Right hindlimb (tissue), 1 donor: ENCODE measurements at places on chromosomes 12 and 14.

DNA sequence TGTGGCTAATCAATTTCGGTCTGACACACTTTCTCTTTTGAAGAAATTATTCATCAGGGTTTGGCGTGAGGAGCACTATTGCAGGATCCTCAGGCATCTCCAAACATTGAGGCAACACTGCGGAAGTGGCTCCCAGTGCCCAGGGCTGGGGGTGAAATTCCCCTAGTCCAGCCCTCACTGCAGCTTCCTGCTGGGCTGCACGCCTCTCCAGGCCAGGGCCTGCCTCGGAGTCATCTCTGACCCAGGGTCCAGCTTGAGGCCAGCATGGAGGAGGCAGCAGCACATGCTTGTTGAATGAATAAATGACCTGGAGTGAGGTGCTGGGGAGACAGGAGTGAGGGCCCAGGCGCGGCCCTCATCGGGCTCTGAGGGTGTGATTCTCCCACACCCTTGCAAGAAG lies 36.0 kb upstream of the TDRD9 start:
- DNase-seq, result no peak

GRCh38 chr12:1305791-1306500 lies 288.4 kb downstream of the FBXL14 start:
- DNase-seq, result no peak

GRCh38 chr14:89702876-89703200 lies 251.7 kb downstream of the EFCAB11 start:
- no peak for DNase-seq

- no peak for DNase-seq
These were observed 64.6 kb downstream of the B4GALNT3 start for GRCh38 chr12:524167-524951.

GRCh38 chr12:112808156-112808555 lies 16.6 kb downstream of the RPH3A start:
- no peak for DNase-seq

DNA sequence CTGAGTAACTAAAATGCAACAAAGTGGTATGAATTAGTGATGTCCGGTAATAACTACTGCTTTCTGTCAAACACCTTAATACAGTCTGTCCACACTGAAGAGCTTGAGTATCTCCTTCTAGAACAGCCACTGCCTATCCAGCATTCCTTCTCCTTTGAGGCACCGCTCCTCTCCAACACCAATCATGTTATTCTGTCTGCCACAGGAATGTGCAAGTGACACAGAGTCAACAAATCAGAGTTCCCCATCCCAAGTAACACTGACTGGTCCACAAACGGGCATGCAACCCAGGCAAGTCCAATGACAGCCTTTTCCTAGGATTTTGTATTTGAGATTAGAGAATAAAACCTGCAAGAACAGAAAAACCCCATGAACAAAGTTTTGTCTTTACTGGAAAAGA lies 3.8 kb downstream of the GXYLT1 start:
- no peak for DNase-seq

DNA sequence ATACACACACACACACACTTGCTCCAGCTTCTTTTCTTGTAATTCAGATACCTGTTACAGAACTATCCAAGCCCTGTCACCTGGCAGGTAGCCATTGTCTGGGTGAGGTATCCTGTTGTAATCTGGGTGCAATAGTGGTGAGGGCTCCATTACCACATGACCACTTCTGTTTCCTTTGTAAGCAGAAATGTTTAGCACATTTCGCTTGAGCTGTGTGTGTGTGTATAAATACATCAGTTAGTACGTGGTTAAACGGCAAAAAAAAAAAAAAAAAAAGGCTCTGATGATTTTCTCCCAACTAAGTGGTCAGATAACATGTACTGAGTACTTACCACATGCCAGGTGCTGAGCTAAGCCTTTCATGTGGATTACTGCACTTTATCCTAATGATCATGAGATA lies 129.3 kb upstream of the SSTR1 start:
- no peak for DNase-seq

DNA sequence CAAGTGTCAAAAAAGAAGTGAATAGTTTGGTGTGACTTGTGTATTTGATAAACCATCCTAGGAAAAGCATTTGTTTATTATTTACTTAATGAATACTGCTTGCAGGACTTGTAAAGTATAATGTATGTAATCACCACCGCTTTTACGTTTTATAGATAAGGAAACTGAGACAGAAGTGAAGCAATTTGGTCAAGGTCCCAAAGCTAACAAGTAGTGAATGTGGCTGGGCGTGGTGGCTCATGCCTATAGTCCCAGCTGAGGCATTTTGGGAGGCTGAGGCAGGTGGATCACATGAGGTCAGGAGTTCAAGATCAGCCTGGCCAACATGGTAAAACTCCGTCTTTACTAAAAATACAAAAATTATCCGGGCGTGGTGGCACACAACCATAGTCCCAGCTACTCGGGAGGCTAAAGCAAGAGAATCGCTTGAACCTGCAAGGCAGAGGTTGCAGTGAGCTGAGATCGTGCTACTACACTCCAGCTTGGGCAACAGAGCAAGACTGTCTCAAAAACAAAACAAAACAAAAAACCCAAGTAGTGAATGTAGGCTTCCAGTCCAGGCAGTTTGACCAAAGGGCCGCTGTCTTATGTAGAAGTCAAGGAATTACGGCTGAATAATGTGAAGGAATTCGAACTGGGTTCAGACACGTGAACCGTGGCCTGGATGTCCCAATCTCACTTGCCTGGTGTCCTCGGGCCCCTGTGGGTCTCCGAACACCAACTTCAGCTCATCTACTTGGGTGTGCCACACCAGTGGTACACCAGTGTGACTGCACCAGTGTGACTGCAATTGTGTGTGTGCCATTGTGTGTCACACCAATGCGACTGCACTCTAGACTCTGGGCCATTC lies 88.3 kb upstream of the MED13L start:
- DNase-seq, result no peak

DNA sequence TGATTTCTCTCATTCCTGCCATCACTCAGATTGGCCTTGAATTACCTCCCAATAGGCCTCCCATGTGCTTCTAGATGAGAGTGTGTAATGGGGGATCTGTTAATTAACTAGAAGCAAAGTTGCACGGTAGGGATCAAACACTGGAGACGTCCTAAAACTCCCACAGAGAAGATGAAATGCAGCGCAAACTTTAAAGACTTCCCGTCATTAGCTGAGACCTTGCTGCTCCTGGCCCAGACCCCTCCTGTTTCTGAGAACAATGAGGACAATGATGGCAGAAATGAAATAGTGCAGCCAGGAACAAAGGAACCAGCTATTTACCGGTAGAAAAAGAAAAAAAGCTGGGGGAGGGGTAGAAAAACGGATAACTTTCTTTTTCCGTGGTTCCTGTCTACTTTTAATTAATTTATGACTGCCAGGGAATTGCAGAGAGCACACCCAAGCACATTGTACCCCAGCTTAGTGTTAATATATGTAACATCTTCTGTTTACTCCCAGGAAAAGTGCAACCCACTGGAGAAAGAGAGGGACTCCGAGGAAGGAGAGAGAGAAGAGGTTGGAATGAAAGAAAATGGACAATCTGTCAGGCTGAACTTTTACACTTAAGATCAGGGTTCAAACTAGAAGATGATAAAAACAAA lies 280.7 kb upstream of the SOX5 start:
- no peak for DNase-seq

GRCh38 chr14:98444077-98444476 lies 827.9 kb downstream of the BCL11B start:
- no peak for DNase-seq

GRCh38 chr12:42299392-42300308 lies 26.2 kb downstream of the ZCRB1 start:
- no peak for DNase-seq

- no peak for DNase-seq
These were observed 56.7 kb downstream of the NTF3 start for GRCh38 chr12:5488626-5488955.

GRCh38 chr12:108798551-108799221 lies 58.7 kb downstream of the SSH1 start:
- DNase-seq, result peak; percentile 74

DNA sequence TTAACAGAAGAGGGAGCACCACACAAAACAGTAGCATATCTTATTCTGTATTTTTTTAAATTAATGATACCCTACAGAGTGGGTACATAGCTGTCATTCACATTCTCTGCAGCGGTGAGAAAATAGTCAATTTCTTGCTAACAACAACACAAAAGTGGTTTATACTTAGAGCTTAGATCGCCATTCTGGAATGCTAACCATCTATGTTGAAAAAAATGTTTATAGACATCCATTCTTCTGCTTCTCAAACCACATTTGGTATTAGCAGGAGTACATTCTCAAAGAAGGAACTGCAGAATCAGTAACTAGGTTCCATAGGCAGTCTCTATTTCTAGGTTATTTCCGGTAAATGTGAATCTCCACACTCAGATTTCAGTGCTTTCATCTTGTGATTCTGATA lies 185.9 kb downstream of the PPFIA2 start:
- no peak for DNase-seq

GRCh38 chr12:92070864-92071445 lies 74.7 kb downstream of the BTG1 start:
- no peak for DNase-seq

- DNase-seq, result no peak
These were observed 12.5 kb downstream of the AMDHD1 start for GRCh38 chr12:95955549-95956159.

DNA sequence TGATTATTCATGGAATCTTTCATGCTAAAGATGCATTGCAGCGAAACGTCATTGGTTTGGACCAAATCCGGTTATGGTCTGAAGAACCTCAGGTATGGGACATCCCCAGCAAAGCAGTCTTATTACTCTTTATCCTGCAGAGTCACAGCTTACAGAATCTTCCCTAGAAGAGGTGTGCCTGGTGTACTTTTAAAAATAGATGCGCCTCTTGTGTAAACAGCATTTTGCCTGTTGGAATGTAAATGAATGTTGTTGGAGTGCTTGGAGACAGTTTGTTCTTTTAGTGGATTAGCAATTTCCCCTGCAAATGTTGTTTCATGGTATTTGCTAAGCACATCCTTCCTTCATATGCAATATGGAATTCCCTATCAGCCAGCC lies 242.5 kb downstream of the ZFP36L1 start:
- no peak for DNase-seq

- no peak for DNase-seq
These were observed 364.1 kb upstream of the KITLG start for GRCh38 chr12:88944397-88944796.

DNA sequence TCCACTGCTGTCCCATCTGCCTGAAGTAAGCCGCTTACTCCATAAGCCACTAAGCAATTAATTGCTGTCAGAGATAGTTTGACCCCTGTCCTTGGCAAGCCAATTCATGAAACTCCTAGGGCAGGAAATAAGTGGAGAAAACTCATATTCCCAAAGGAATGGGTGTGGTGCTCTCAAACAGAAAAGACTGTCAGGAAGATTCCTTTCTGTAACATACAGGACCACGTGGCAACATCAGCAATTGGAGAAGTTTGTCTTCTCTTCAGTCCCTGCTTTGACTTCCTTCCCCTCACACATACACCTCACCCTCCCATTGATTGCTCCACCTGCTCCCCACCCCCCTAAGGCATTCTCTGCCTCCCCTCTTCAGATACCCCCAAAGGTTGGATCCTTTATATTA lies 36.2 kb upstream of the MDM1 start:
- DNase-seq, result no peak

DNA sequence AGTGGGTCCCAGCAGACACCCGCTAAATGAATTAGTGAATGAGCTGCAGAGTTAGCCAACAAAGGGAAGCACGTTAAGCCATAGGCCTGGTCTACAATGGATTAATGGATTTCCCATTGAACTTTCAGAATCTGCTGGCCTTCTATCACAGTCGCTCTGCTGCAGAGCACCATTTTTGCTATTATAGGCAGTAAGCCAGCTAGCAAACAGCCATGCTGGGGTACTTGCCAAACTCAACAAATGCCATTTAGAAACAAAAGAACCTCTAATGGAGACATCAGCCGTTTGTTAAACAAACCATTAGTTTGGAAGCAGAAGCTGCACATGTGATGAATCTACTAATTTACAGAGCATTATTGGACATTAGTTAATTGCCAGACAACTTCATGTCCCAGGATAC lies 181.1 kb upstream of the STXBP6 start:
- peak; percentile 41 for DNase-seq

DNA sequence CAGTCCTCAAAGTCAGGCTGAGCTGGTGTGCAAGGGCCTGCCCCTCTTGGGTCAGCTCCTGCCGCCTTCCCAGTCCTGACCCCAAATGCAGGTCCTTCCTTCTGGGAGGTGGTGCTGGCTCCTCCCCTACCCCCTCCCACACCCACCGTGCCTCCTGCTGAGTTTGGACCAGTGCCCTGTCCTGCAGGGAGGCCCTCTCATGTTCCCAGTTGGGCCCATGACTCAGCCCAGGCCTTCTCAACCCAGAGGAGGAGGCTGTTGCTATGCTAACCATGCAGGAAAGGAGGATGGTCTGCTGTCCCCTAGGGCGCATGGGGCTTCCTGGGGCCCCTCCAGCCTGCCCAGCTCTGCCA lies 4.4 kb downstream of the ZBTB42 start:
- DNase-seq, result peak; percentile 44
